ENCODE measurements at places on chromosomes 5 and 9.

- DNase-seq = no peak
Measured at GRCh38 chr5:16628376-16628775, 11.6 kb upstream of the RETREG1 start.

DNA sequence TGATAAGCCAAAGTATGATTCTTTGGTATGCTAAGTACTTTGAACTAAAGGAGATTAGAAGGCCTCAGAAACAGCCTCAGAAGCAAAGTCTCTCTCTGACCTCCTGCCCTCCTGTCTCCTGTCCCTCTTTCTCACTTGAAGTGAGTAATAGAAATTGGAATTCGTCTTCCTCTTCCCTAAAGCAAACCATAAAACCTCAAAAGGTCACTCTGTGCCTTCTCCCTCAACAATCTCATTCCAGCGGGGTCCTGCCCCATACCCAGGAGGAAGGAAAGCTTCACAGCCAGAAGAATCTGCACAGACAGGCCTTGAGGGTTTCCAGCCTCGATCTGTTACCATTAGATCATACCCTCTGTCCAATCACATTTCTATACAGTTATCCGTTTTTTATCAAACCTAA, 87.8 kb downstream of the HAPLN1 start:
- no peak for DNase-seq

DNA sequence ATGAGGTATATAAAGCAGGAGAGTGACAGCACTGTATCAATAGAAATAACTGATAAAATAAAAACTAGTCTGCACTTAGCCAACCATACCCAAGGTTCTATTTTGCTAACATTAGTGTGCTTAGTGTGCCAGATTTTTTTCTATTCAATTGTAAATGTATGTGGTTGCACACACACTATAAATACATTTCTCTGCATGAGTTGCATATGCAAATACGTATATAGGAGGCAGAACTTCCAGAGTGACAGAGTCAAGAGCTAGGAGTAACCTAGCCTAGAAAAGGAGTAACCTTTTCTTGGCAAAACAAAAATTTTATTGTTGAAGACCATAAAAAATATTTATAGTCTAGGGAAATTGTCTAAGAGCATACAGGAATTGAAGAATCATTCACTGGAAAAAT, 461.6 kb downstream of the GABRG2 start:
- no peak for DNase-seq

DNA sequence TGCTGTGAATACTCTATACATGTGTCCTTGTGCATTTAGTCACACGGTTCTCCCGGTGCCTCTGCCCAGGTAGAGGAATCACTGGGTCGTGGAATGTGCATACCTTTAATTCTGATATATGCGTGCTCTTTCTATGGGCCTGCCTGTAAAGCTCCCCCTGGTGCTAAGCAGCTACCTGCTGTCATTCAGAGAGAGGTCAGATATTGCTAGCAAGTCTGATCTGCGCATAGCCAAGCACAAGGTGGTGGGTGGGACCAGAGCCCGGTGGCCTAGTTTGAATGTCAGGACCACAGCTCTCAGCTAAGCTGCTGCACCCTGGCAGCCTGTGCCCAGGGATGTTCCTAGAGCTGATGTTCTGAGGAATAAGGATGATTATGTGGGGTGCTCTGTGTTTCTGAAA, 33.4 kb downstream of the TJP2 start:
- no peak for DNase-seq

- DNase-seq = no peak
Measured at GRCh38 chr9:10208691-10209069, 404.1 kb downstream of the PTPRD start.

DNA sequence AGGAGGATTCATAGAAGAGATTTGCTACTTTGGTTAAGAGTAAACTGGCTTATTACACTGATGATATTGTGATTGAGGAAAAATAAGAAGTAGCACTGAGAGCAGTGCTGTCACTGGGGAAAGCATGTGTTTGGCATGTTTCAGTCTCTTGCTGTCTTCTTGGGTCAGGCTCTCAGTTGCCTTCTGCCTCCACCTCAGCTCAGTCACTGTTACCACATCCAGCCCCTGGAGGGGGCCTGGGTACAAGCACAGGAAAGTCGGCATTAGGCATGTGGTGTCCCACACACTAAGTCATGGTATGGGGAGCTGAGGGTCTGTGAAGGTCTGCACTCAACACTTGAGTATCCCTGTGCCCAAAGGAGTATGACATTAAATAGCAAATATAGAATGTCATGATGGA, 958.3 kb upstream of the CDH9 start:
- DNase-seq = no peak

GRCh38 chr5:172906436-172906835, 52.8 kb upstream of the RPL26L1 start:
- no peak for DNase-seq

DNA sequence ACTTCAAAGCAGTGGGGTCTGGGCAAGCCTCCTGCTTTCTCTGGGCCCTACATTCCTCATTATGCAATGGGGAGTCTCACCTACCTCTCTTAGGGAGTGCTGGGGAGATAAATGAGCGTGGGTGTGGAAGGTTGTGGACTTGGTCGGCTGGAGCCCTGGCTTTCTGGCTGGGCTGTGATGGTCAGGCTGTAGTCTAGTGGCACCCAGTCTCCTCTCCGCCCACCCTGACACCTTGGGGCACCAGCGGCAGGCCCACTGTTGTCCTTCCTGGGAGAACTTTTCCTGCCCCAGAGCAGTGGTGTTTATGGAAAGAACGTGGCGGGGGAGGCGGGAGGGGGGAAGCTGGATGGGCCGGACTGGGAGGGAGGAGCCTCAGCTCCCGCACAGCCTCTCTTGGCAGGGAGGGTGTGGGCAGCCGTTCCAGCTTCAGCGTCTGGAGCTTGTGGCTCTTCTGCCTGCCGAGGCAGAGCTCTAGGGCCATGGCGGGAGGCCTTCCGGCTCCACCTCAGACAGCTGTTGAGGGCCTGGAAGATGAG, 4.1 kb downstream of the PTGS1 start:
- DNase-seq = no peak

GRCh38 chr5:133309166-133309795, 257.5 kb downstream of the HSPA4 start:
- DNase-seq = no peak

GRCh38 chr9:37978481-37978864, 74.5 kb upstream of the SLC25A51 start:
- no peak for DNase-seq

DNA sequence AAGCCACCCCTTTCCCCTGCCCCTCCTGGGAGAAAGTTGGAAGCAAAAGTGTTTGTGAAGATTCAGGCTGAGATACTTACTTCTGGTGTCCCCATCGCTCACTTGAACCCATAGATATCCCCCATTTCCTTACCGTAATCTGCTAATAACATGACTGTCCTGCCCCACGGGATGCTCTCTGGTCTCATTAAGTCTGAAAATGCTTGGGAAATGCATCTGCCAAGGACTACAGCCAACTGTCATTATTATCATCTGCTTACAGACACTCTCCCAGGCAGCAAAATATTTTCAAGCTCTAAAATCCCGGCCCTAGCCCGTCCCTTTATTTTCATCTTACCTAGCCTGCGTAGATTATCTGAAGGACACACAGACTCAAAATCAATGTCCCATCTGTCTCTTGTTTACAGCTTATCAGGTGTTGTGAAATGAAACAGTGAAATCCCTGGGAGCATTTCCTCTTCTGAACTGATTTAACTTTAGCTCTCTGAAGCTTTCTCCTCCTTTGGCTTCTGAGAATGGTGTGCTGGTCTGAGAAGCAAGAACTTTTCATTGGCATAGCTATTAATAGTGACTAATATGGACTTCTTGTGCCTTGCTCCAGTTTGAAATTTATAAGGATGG, 126.9 kb upstream of the OSMR start:
- DNase-seq = no peak

- DNase-seq = no peak
Measured at GRCh38 chr9:7067169-7067568, 309.4 kb downstream of the KDM4C start.
